ENCODE measurements at places on chromosomes 2 and 18. TPM values are rescaled to one million over a fixed set of nuclear protein-coding genes. Genes with fewer than 3 reads are reported as not detected.

The ZNF396 gene
- total RNA-seq = 5.4 TPM

The FANCL gene
- total RNA-seq = 33.6 TPM

The TLX2 gene
- total RNA-seq = not detected

The DSG2 gene
- 22.3 TPM for total RNA-seq

The DOK6 gene
- total RNA-seq = 0.06 TPM

The RNU2-63P gene
- not detected for total RNA-seq

The SPDYA gene
- total RNA-seq = 0.86 TPM

The RPRM gene
- total RNA-seq = 0.40 TPM

The POU3F3 gene
- 6.5 TPM for total RNA-seq

Data from Daoy (cell line).